Activated naive CD8-positive, alpha-beta T cell treated with anti-CD3 and anti-CD28 coated beads, Interleukin-2, amount 50 U/mL, for 16 hours (primary cell): ENCODE measurements at places on chromosomes 7 and 10.

DNA sequence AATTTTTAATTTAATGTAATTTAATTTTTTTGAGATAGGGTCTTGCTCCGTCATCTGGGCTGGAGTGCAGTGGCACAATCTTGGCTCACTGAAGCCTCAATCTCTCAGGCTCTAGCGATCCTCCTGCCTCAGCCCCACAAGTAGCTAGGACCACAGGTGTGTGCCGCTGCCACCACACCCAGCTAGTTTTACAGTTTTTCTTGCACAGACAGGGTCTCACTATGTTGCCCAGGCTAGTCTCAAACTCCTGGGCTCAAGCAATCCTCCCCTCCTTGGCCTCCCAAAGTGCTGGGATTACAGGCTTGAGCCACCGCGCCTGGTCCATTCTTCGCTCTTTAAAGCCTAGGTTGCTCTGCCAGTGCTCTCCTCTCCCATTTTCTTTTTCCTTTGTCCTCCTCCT, 12.9 kb downstream of the CALML3 start:
- DNase-seq, result no peak

GRCh38 chr10:62911210-62911963, 95.2 kb upstream of the EGR2 start:
- DNase-seq, result no peak

DNA sequence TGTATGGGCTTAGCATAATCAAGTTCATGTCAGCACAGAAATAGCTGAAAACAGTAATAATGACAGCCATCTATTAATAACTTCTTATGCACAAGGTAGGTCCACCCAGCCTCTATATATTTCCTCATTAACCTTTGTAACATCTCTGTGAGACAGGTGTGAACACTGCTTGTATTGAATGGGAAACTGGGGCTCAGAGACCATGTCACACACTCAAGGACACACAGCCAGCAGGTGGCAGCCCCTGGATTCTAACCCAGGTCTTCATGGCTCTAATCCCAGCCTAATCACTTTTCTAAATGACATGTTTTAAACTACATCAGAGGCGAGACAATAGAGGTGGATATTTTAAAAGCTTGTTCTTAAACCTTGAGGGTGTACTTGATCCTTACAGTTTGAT, 591.4 kb downstream of the PARD3 start:
- DNase-seq, result no peak

DNA sequence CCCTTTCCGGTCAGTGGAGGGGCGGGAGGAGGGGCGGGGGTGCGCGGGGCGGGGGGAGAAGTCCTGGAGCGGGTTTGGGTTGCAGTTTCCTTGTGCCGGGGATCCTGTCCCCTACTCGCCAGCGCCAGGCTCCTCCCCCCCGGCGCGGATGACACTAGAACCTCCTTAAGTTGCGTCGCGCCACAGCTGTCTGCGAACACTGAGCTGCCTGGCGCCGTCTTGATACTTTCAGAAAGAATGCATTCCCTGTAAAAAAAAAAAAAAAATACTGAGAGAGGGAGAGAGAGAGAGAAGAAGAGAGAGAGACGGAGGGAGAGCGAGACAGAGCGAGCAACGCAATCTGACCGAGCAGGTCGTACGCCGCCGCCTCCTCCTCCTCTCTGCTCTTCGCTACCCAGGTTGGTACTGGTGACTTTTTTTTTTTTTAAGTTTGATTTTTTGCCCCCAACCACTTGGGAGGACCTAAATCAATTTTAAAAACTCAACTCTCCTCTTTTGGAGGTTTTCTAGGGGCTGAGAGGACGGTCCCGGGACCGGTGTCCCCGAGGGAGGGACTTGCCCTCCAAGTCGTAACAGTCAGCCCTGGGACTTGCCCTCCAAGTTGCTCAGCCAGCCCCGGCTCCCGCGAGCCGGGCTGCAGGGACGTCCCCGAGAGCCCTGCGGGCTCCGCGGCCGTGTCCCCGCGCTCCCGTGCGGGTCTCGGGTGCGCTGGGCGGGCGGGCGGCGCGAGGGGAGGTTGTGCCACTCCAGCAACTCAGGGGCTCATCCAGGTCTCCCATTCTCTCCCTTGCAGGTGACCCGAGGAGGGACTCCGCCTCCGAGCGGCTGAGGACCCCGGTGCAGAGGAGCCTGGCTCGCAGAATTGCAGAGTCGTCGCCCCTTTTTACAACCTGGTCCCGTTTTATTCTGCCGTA, at the start of gene GATA3:
Gene GATA3, plus strand, starts transcription at position 195 of the 914 bp plus-strand sequence. CDS start 968 bp downstream, outside the sequence.
- no peak for DNase-seq

GRCh38 chr10:128180843-128181242, 54.6 kb upstream of the MKI67 start:
- no peak for DNase-seq

DNA sequence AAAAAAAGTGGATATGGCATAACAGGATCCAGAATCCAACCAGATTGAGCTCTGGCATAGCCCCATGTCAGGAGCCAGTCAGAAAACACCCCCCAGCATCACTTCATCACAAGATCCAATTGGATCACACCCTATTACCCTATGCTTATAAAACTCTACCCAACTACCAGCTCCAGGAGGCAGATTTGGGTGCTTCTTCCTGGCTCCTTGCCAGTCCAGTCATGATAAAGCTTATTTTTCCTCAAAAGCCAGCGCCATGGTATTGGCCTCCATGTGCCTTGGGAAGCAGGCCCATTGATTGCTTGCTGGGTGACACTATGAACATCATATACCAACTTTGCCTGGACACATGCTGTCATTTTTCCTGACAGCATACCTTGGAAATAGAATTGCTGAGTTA, 281.4 kb upstream of the MKLN1 start:
- no peak for DNase-seq

- DNase-seq, result no peak
These were observed 71.7 kb downstream of the AMZ1 start for GRCh38 chr7:2759736-2760097.

- DNase-seq, result no peak
These were observed 110.0 kb downstream of the EMX2 start for GRCh38 chr10:117652228-117653169.

DNA sequence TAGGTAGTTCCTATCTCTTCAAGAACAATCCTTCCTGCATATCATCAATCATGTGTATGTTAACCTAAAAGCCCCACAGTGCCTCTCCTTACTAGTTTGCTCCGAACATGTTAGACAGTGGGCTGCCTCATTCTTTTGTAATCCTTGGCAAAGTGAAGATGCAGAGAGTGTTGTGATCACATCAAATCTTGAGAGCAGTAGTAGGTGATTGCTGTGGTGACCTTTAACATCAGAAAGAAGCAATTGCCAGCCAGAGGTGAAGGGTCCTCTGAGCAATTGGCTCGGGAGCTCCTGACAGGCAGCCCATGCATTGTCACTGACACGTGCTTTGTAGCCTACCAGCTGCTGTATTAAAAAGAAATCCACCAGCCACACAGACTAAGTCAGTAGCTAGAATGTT, 19.6 kb upstream of the GSTK1 start:
- no peak for DNase-seq

DNA sequence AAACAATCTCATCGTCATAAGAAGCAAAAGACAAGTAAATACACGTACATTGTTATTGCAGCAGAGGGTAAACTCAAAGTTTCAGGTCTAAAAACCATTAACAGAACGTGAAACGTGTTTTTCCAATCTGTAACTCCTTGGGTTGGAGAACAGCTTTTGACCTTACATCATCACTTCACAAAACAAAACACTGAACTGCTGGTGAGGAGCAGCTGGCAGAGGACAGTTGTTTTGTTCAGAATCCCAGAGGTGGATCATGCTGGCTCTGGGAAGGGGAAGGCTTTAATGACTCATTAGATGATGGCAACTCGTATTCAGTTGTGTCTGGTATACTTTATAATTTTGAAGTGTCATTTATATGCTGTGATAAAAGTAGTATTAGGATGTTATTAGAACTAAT, 923.0 kb upstream of the CELF2 start:
- DNase-seq, result no peak

DNA sequence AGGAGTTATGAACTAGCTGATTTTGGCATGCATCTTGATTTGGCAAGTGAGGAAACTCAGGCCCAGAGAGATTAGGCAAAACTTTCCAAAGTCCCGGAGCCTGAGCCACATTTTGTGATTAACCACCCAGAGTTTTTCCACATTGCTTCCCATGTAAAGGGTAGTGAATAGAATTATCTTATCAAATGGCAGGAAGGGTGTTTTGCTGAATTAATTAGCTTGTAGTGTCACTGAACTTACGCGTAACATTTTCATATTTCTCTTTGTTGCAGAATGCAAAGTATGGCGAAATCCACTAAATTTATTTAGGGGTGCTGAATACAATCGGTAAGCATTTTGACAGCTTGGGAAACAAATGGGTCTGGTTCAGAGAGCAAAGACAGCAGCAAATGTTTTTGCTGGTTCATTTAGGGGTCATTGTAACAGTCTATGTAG, 176.2 kb downstream of the ST7 start:
- no peak for DNase-seq

DNA sequence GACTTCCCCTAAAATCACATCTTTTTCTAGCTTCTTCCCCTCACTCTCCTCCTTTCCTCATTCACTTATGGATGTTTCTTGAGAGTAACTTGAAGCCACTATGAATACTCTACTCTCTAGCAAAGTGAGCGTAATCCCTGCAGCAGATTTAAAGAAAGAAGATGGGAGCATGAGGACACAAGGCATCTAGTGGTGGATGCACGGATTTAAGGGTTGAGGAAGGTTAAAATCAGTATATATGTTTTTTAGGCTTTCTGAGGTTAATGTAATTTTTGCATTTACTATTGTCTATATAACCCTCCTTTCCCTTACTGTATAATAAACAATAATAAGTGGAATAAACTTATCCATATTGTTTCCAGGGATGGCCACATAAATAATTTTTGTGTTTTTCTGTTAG, 495.2 kb upstream of the TPK1 start:
- no peak for DNase-seq

- no peak for DNase-seq
These were observed 1.5 kb upstream of the NCOA4 start for GRCh38 chr10:46031648-46032532.

DNA sequence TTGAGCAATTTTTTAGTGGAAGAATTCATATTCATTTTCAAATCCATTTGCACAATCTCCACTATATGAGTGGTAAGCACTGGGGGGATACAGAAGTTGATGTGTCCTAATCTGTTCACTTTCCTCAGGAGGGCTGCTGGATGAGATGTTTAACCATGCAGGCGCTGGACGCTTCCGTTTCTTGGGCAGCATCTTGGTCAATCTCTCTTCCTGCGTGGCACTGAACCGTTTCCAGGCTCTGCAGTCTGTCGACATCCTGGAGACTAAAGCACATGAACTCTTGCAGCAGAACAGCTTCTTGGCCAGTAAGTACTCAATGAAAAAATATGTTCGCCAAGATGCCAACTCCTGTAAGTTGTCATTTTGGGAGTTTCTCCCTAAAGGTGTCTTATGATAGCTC, 179.3 kb downstream of the ABCA13 start:
- DNase-seq, result no peak
